Anterior cingulate cortex (tissue), 58 donors: ENCODE measurements at places on chromosomes 3 and 15.

DNA sequence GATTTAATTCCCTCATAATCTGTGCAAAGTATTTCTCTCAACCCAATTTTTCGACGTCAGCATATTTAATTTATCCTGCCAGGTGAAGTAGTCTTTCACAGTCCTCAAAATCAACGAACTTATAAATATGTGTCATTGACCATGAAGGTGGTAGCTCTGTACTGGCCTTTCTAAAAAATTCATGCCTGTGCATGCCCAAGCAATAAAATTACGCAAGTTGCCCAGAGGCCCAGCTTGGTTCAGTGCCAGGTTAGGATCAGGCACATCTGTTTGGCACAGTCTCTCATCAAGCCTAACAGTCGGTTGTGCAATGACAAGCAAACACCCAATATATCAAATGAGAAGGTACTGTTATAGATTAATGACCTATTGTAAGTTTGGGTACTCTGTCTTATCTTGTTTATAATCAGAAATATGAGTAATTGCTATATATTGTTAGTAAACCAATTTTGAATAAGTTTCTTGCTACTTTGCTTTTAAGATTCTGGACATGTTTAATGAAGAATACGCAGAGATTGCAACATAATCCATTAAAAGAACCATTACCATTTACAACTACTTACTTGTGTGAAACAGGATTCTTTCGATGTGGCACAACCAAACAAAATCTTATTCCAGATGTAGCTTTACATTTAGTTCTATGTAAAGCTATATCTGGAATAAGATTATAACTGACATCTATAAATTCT lies 159.0 kb upstream of the IL12A start:
- no peak for DNase-seq

- no peak for DNase-seq
These were observed 10.1 kb downstream of the PDCD6IP start for GRCh38 chr3:33808559-33808958.

- DNase-seq, result no peak
These were observed 21.8 kb downstream of the ATRIP start for GRCh38 chr3:48468329-48468731.

GRCh38 chr15:63843901-63844317 lies 10.2 kb upstream of the HERC1 start:
- DNase-seq, result no peak

DNA sequence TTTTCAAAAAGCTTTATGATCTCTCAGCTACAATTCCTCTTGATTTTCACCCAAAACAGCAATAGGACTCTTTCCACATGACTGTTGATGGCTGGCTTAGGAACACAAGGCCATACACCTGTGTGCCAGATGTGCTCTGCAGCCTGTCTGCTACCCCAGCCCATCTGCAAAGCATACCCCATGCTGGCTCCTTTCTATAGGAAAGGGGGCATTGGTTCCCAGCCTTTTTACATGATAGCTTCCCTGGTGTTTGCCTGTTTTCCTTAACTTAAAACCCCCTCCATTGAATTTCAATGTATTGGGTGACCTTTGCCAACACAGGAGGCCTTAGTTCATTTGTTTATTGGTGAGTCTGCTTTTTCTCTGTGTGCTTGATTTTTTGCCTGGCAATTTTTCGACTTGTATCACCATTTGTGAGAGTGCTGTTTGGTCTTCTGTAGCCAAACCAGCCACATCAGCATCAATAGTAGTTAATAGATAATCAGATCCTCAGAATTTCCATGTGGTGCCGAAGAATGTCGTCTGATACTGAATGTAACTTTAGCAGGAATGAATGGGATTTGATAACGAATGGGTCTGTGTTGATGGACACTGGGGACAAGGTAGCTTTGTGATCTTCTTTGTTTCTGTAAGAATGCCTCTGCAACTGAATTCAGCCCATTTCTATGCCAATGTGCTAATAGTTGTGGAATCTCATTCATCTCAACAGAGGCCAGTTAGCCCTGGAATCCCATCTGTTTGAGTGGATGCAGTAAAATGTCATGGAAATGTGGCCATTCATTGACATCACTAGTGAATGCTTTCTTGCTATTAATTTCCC lies 272.2 kb upstream of the RARB start:
- no peak for DNase-seq

- peak; percentile 71 for DNase-seq
These were observed 42.9 kb downstream of the IDH2 start for GRCh38 chr15:90059208-90059985.

- DNase-seq, result no peak
These were observed 469.6 kb upstream of the DPPA4 start for GRCh38 chr3:109806929-109807328.

DNA sequence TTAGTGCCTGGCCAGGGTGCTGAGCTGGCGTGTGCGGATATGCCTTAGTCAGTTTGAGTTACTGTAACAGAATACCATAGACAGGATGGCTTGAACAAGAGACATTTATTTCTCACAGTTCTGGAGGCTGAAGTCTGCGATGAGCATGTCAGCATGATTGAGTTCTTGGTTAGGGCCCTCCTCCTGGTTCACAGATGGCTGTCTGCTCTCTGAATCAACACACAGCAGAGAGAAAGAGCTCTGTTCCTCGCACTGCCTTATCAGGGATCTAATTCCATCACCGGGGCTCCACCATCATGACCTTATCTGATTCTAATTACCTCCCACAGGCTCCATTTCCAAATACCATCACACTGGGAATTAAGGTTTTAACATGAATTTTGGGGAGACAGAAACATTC lies 386.6 kb upstream of the DPH6 start:
- no peak for DNase-seq

- DNase-seq, result no peak
These were observed 107.1 kb upstream of the PTX3 start for GRCh38 chr3:157329551-157329950.

DNA sequence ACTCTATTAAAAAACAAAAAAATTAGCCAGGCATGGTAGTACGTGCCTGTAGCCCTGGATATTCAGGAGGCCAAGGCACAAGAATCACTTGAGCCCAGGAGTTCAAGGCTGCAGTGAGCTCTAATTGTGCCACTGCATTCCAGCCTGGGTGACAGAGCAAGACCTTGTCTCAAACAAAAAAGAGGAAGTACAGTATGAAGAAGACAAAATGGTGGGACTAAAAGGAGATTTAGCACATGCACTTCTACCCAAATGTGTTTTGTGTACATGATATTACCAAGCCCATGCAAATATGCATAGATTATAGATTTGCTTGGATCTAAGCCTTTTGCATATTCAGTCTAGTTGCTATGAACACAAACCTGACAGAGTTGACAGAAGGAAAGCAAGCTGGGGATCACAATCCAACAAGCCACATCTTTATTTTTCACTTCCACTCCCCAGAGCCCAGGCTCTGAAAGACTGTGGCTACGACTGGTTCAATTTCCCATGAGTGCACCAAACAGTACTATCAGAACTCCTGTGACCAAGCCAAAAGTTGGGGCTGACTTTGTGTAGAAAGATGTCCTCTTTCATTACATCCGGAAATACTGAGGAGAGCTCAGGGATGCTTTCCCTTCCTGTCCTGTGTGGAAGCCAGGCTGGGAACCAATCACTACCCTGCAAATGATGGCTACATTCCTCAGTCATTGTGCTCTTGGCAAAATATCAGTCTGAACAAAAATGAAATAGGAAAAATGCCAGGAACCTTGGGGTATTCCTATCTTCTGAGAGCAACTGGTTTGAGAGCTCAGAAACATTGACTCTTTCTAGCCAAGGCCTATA lies 49.4 kb downstream of the TGM4 start:
- no peak for DNase-seq

- DNase-seq, result peak; percentile 30
These were observed 120.7 kb downstream of the ANP32A start for GRCh38 chr15:68699881-68700454.

DNA sequence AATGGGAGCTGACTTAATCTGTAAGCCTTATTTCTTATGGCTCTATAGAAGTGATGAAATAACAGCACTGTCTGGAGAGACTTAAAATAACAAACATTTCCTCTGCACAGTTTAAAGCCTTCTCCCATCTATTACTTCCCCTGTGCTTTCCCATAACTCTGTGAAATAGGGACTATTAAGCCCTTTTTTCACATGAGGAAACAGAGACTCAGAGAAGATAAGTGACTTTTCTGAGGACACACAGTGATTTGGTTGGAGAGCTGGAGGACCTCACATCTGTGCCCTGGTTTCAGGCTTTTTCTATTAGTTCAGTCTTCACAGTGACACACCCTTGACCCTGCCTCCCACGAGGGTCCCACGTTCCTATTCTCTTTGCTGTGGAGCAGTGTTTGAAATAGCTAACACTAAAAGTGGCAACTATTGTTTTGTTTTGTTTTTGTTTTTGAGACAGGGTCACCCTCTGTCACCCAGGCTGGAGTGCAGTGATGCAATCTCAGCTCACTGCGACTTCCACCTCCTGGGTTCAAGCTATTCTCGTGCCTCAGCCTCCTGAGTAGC lies 82.9 kb downstream of the ST6GAL1 start:
- no peak for DNase-seq

DNA sequence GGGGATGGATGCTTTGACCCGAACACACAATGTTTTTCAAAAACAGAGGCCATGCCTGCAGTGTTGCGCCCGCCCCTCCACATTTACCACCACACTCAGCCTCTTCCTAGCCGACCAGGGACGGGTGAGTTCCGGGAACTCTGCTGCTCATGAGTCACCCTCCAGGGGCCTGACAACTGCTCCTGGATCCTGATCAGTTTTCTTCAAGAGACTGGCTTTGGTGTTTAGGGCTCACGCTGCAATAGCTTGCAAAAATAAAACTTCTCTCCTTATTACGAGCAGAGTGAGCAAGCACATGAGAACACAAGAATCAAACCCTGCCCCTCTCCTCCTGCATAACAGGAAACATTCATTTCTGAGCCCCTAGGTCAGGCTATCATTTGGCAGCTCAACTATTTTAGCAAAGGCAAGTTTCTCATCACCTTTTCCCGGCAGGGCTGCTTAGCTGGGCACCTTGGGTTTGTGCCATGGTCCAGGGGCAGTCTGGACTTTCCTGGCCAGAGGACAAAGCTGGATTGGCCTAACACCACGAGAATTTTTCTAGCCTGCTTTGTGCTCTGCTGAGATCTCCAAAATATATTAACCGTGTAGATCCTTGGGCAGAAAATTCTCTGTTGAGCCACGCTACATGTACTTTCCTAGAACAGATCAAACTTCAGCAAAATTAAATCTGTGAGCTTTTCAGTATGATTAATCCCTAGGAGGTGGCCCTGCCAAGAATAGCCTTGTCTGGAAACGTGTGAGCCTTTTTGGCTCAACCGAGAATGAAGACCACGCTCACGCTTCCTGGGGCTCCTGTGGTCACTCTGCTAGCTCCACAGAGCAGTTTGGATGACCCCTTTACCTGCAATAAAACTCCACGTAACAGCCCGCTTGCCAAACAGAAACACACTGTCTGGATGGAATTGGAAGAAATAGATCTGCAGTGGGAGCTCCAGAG lies 52.7 kb upstream of the SPATA12 start:
- DNase-seq, result peak; percentile 15
